ENCODE measurements at places on chromosomes 2 and 18. TPM values are rescaled to one million over a fixed set of nuclear protein-coding genes. Genes with fewer than 3 reads are reported as not detected.
A peak's percentile ranks its signal among the peaks of the same experiment; 100 is the strongest.

DNA sequence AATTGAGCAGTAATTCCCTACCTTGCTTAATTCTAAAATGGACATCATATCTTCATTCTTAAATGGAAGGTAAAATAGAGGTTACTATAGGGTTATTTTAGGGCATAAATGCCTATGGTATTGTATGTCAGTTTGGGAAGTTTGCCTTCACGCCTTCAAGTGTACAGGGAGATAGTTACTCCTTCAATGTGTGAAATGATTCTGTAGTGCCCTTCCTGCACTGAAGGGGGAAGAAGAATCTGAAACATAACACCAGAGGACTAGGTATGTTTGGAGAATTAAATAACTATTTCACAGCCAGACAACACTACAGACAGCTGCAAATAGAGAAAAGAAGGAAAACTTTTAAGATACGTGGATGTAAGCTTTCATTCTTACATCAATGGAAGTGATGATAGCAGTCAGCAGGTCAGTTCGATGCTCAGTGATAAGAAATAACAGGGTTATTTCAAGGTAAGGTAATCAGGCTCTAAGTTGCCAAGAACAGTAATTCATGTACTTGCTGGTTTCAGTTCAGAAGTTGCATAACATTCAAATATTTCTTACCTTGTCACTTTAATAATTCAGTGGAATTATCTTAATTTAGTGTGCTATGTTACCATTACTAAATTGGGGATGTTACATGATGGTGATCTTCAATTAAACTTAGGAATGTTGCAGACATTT, 4.0 kb downstream of the PKP4 start:
- DNase-seq = no peak

The ALPG gene
- 0.27 TPM for total RNA-seq

DNA sequence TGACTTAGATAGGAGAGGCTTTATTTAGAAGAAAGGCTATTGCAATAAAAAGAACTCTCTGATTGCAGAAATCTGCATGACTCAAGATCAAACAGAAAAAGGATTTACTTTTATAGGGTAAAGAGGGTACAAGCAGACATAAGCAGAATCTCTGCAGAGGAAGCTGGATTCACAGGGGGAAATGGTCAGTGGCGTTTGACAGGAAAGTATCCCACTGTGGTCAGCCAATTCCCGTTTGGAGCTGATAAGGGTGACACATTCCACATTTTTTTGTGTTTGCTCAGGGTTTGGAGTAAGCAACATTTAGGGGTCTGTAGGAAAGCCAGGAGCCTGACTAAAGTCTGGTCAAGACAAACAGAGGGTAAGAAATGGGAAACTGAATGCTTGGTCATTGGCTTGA, 23.9 kb upstream of the SCYGR5 start:
- peak; percentile 71 for DNase-seq

- DNase-seq = peak; percentile 99
Observed at GRCh38 chr2:145744541-145745386, 1224.8 kb upstream of the ZEB2 start.

- DNase-seq = no peak
Observed at GRCh38 chr2:163570391-163570790, 165.4 kb downstream of the FIGN start.

The SPAG16 gene
- 14.6 TPM for total RNA-seq

The ALLC gene
- not detected for total RNA-seq

DNA sequence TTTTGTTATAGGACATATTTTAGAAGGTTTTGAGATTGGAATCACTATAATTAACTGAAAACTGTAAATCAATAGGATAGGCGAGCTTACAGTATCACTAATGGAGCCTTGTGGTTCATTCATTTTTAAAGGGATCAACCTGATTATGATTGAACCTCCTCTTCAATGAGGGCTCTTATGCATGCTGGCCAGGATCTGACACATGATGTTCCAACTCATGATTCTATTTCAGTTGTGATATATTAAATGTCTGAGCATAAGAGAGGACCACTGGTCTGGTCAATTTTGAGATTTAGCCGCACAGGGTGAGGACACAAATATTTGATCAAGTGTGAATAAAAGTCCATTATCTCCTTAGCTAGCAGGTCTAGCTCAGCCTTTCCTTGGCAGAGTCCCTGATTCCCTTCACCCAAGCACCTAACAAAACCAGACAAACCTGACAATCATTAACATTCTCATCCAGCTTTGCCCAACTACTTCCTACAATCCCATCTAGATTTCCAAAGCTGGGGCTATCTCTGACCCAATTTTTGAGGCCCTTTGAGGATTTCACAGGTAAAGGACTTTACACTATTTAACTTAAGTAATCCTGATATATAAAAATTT, 6.9 kb upstream of the MAP4K4 start:
- no peak for DNase-seq

Measured in astrocyte (in vitro differentiated cells and primary cell).